Progenitor cell of endocrine pancreas (in vitro differentiated cells): ENCODE measurements at places on chromosomes 13 and 19. TPM values are rescaled to one million over a fixed set of nuclear protein-coding genes. Genes with fewer than 3 reads are reported as not detected.
A peak's percentile ranks its signal among the peaks of the same experiment; 100 is the strongest.

GRCh38 chr13:111339366-111340143 is 19.1 kb downstream of the TEX29 start:
- no peak for DNase-seq
- H3K4me3 ChIP-seq: no peak overlapping the region
- no peak overlapping the region for H3K27ac ChIP-seq
- peaks cover 5% of the 10 kb centered on the region for H3K36me3 ChIP-seq
- H3K27me3 ChIP-seq: no peaks in the 10 kb centered on the region
- no peaks in the 10 kb centered on the region for H3K4me1 ChIP-seq

The CYP2A7 gene
- not detected in 2 replicates for total RNA-seq

DNA sequence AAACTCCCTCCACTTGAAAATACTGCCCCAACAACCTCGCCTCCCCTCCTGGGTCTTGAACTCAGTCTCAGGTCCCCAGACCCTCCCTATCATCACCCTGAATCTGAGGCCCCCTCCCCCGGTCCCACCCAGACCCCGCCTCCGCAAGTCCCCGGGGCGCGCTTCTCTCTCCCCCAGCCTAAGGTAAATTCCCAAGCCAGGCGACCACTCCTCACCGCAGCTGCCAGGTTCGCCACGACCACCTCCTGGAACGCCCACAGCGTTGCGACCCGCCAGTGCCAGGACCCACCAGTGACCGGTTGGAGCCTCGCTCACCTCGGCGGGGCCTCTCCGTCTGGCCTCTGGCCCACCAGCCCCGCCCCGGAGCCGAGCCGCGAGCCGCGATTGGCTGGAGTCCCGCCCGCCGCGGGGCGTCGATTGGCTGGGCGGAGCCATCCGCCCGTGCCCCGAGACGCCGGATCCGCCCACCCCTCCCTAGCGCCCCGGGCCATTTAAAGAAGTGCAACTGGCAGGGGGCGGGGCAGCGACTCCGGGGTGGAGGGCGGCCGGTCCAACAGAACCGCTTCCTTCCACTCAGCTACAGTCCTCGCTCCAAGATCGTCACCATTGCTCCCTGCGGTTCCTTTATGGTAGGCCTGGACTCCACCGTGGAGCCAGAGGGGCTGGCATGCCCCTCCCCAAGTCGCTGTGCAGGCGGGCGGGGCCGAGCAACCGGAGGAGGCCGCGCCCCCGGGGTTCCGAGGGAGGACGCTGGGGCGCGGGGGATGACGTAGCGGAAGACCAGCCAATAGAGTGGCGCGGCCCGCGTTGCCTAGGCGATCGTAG is at the start of gene SERTAD3:
Gene SERTAD3, minus strand, starts transcription at position 336 of the 825 bp plus-strand sequence. CDS start 2,255 bp downstream, outside the sequence.
- DNase-seq: peak; percentile 97
- H3K4me1 ChIP-seq: peaks cover 17% of the 10 kb centered on the region
- peak within 1 kb of the TSS; percentile 99 for H3K27ac ChIP-seq
- peaks cover 7% of the 10 kb centered on the region for H3K36me3 ChIP-seq
- H3K4me3 ChIP-seq: peak within 1 kb of the TSS; percentile 95

DNA sequence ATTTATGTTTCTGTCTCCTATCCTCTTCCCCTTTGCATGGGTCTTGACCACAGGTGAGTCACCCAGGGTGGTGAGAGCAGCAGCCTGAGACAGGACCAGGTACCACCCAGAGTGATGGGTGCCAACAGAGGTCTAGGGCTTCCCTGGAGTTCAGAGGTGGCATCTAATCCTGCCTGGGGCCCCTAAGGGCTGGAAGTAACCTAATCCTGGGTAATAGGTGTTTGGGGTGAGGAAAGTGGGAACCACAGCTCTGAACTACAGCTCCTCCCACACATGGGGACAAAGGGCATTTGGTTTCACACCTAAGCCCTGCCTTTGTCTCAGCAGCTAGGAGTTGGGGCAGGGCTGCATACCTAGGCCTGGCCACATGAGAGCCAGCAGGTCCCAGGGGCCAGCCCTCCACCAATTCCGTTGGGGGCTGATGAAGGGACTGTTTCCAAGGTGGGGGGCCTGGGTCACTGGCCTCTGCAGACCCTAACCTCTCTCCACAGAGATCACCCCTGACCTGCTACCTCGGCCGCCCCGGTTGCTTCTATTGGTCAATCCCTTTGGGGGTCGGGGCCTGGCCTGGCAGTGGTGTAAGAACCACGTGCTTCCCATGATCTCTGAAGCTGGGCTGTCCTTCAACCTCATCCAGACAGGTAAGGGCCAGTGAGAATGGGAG is 8.0 kb downstream of the SPHK2 start:
- H3K27me3 ChIP-seq: no peaks in the 10 kb centered on the region
- peak overlapping the region; percentile 47 for H3K4me3 ChIP-seq
- peaks cover 4% of the 10 kb centered on the region for H3K36me3 ChIP-seq
- DNase-seq: no peak
- peaks cover 23% of the 10 kb centered on the region for H3K4me1 ChIP-seq

DNA sequence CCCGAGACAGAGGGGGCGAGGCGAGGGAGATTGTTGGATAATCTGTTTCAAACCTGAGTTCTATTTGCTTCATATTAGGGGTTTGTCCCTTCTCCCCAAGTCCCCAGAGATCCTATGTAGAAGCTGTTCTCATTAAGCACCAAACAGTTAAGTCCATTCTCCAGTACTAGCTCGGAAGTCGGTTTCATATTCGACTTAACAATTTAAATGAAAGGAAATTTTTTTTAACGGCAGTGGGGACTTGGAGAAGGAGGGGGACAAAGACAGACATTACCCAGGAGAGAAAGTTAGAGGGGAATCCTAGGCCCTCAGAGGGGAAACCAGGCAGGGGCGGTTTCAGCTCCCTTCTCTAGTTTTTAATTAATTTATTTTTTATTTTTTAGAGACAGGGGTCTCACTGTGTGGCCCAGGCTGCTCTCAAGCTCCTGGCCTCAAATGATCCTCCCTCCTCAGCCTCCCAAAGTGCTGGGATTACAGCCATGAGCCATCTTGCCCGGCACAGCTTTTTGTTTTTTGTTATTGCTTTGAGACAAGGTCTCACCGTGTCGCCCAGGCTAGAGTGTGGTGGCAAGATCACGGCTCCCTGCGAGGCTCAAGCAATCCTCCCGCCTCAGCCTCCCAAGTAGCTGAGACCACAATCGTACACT is 13.7 kb upstream of the TLE2 start:
- no peak for DNase-seq
- peaks cover 19% of the 10 kb centered on the region for H3K4me1 ChIP-seq
- peak overlapping the region; percentile 31 for H3K27ac ChIP-seq
- no peak overlapping the region for H3K4me3 ChIP-seq

The TUBA3C gene
- not detected in 2 replicates for total RNA-seq

The CYP4F3 gene
- not detected in 2 replicates for total RNA-seq

The CGB8 gene
- not detected in 2 replicates for total RNA-seq

The C19orf18 gene
- 1.6 and 1.8 TPM in 2 replicates for total RNA-seq

GRCh38 chr13:44359983-44360375 is 13.6 kb upstream of the SERP2 start:
- H3K4me1 ChIP-seq: peaks cover 10% of the 10 kb centered on the region
- H3K27ac ChIP-seq: no peak overlapping the region
- H3K36me3 ChIP-seq: no peaks in the 10 kb centered on the region
- no peak for DNase-seq
- H3K27me3 ChIP-seq: no peaks in the 10 kb centered on the region
- no peak overlapping the region for H3K4me3 ChIP-seq

DNA sequence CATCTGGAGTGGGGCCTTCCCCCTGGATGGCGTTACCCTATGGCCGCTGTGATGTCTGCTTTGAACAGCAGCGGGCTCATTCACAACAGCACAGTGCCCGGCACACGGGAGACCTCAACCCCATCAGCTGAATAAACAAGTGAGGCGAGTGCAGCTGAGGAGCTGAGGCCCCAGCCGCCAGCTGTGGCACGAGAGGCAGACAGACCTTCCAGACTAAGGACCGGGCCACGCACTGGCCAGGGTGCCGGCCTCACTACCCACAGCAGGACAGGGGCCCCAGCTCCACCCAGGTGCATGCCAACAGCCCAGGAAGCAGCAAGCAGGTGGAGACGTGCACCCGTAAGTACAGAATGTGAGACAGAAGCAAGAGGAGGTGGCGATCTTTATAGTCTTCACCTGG is 39.6 kb downstream of the STK24 start:
- peaks cover 32% of the 10 kb centered on the region for H3K4me1 ChIP-seq
- peaks cover 3% of the 10 kb centered on the region for H3K36me3 ChIP-seq
- H3K4me3 ChIP-seq: no peak overlapping the region
- no peaks in the 10 kb centered on the region for H3K27me3 ChIP-seq
- no peak overlapping the region for H3K27ac ChIP-seq

The MBNL2 gene
- total RNA-seq: 51.3 and 51.4 TPM in 2 replicates
